ENCODE measurements at places on chromosomes 2 and 18. TPM values are rescaled to one million over a fixed set of nuclear protein-coding genes. Genes with fewer than 3 reads are reported as not detected.

KIF5C gene
- 13.3 TPM for total RNA-seq

VWC2L gene
- total RNA-seq: not detected

- no peak for DNase-seq
Measured at GRCh38 chr2:178700922-178701342, 106.3 kb downstream of the TTN start.

GRCh38 chr18:67432806-67433205 lies 83.7 kb downstream of the DSEL start:
- DNase-seq: no peak

GRCh38 chr2:28276807-28277206 lies 115.9 kb upstream of the FOSL2 start:
- no peak for DNase-seq
